ENCODE measurements at places on chromosomes 2 and 18.
A peak's percentile ranks its signal among the peaks of the same experiment; 100 is the strongest.

GRCh38 chr2:168210216-168210894 is 37.0 kb downstream of the STK39 start:
- DNase-seq, result no peak

DNA sequence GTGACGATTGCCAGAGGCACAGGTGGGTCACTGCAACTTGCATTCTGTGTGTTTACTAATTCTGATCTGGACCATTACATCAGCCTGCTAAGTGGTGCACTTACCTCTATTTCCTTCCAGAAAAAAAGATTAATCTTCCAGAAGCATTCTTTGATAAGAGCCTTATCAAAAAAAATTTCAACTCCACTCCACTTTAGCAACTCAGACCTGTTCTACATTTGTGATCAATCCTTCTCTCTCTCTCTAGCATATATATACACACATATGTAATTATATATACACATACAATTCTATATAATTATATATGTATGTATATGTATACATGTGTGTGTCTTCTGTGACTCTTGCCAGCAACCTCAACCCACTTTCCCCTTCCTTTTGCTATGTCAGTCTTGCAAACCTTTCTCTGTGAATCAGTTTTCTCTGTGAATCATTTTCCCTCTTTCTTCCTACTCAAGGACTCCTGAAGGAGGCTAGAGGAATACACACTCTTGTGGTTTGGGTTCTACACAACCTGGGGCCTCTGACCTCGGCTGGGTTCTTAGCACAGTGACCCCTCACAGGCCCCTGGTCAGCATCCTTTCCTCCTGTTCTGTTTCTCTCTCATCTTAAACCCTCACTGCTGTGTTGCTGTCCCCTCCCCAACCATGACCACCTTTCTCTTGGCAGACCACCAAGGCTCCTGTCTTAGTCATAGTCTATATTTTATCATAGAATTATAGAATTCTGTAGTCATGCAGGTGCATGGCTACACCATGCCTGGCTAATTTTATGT is 130.4 kb upstream of the PELI1 start:
- DNase-seq, result no peak

DNA sequence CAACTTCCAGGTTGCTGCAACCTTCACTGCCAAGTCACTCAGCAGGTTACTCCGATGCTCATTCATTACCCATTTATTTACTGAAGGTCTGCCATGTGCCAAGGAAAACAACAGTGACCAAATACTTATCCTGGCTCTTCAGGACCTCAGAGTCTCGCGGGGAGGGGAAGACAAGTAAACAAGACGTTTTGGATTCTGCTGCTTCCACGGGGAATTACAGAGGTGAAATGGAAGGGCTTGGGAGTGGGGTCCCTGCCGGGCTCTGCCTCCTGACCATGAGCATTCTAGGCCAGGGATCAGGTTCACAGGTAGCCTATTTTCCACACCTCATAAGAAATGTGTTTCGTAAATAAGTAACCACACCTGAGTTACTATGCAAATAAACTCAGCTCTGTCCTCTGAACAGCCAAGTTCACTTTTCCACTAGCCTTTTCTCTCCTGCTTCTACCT is 68.1 kb downstream of the CLHC1 start:
- DNase-seq, result no peak

- DNase-seq, result peak; percentile 42
Observed at GRCh38 chr2:41400088-41400665, 647.6 kb upstream of the PKDCC start.

DNA sequence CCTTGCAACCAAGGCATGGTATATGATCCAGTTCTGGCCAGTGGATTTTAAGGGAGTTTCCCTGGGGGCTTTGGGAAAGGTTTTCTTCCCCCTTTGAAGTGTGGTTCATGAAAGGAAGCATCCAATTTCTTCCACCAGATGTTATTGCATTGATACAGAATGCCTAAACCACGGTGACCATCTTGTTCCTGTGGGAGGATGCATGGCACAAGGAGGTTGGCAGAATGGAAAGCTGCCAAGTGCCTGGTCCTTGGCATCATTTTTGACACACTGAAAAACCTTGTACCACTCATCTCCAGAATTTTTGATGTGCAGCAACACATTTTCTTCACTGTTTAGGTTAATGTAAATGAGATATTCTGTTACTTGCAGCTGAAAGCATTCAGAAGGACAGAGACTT is 55.2 kb upstream of the CXCR4 start:
- DNase-seq, result no peak

GRCh38 chr2:165801176-165801575 is 7.1 kb upstream of the GALNT3 start:
- DNase-seq, result no peak

GRCh38 chr2:172813314-172813888 is 77.8 kb downstream of the RAPGEF4 start:
- DNase-seq, result no peak

GRCh38 chr2:196259507-196260481 is 88.4 kb upstream of the STK17B start:
- peak; percentile 50 for DNase-seq
